Epithelial cell of prostate (primary cell): ENCODE measurements at places on chromosomes 5 and 9.
A peak's percentile ranks its signal among the peaks of the same experiment; 100 is the strongest.

- no peak for DNase-seq
These were observed 440.3 kb downstream of the PLK2 start for GRCh38 chr5:58019614-58020013.

- DNase-seq, result no peak
These were observed 40.6 kb downstream of the EXOC3 start for GRCh38 chr5:483434-484140.

DNA sequence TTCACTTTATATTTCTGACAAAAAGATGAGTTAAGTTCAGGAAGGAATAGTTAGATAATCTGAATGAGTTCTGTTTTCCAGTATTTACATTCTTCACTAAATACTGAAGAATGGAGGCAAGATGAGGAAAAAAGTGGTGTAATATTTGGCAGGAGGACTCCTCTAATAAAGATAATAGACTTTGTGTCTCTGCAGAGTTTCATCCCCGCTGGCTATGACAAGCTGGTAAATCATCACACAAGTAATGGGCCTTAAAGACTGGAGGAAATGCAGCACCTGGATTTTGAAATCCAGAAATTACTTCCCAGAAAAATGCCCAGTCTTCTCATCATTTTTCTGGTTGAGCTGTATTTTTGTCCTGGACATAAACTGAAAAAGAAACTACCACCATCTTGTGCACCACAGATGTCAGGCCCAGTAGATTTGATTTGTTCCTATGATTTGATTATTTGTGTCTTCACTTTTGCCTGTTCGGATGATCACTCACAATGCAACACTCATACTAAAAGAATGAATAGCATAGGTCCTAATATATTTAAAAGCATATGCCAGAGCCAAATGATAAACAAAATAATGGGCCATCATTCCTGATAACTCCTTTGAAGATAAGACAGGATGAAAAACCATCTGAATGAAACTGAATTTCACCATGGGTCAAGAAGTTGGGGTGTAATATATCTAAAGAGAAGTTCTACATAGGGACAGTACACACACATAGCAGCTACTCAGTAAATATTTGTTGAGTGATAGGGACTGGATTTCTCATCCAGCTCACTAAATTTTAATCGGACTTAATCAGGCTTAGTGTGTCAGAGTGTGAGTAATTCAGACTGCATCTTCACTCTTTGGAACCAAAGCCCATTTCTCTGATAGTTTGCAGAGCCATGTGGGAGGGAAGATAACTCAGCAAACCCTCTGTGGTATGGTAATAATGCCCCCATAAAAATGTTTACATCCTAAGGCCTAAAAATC lies 200.5 kb downstream of the HINT1 start:
- DNase-seq, result no peak

DNA sequence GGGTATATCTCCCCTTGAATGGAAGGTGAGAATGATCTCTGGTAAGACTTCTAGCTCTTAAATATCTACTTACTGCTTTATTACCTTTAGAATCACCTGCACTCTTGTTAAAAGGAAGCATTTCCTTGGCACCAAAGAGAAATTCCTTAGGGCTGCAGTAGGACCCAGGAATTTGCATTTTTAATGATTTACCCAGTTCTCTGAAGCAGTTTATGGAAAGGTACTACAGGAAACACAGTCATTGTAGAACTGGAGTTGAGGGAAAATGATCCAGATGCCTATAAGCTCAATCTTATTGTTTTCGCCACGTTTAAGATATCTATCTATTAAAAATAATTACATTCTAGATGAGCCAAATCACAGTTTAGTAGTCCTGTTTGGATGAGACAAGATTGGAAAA lies 9.5 kb upstream of the C9 start:
- DNase-seq, result no peak

DNA sequence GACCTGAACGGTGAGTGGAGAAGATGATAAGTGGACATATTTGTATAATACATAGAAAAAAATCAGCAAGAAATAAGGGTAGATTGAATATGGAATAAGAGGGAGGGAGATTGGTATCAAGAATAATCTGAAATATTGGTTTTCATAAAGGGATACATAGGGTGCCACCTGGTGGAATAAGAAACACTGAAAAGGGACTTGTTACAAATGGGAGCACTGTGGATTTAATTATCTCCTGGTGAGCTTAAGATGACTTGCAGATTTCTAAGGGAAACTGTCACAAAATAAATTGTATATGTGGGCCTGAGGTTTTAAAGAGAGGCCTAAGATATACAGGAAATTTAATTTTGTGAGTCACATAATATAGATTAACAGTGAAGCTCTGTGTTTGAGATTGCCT lies 1403.5 kb upstream of the CDH18 start:
- no peak for DNase-seq

DNA sequence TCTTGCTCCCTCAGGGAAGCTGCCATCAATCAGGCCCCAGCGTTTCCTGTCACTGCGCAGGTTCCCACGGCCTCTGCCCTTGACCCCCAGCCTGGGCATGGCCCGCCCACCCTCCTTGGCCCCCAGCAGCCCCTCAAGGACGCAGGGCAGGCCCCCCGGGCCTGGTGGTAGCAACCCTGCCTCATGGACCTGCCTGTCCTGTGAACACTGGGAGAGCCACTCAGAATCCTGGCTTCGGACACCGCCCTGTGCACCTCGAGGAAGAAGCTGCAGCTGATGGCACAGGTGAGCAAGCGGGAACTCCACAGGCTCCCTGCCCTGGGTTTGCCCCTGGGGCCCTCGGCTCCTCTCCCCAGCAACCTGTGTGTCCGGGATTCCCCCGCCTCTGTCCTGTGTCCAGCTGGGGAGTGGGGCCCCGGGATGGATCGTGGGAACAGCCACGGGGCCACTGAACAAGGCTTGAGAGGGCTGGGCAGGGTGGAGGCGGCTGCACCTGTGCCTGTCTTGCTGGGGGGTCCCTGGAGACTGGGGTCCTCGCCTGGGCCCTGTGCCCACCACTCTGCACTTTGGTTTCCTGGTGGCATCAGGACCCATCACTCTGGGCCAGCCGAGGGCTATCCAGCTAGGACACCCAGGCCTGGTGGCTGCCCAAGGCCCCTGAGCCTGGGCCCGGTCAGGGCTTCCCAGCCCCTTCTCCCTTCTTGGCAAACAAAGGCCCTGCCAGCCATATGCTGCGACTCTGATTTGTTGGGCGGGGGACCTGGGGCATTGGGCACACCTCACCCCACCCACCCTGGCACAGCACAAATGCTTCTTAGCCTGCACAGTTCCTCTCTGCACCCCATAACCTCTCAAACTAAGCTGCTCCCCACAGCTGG lies 33.5 kb upstream of the EGFL7 start:
- no peak for DNase-seq

- no peak for DNase-seq
These were observed 18.7 kb downstream of the IFT74 start for GRCh38 chr9:26974927-26975326.

- peak; percentile 70 for DNase-seq
These were observed 150.2 kb downstream of the TRIM32 start for GRCh38 chr9:116837018-116837989.

DNA sequence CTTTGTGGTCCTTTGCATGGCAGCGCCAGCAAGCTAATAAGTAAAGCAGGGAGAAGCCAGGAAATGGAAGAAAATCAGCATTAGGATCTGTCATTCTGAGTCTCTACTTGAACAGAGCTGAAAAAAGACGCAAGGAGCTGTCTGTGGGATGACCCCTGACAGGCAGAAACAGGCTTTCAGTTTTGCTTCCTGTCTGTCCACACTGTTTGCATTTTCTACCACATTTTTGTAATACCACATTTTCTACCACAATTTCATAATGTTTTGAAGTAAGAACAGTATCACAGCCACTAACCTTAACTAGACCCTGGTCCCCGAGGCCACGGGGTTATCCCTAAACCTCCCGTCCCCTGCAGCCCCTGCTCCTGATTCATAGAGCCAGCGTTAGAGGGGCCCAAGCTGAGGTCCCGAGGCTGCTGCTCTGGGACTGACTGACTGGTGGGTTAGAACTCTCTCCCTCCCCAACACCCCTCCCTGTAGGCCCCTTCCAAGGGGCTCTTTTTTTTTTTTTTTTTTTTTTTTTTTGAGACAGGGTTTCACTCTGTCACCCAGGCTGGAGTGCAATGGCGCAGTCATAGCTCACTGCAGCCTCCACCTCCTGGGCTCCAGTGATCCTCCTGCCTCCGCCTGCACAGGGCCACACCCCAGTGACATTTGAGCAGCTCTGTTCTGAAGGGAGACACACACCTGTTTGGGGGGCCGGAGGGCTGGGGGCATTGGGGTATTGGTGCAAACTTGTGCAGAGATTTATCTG lies 4.0 kb upstream of the CLIC3 start:
- no peak for DNase-seq
